ENCODE measurements at places on chromosomes 5 and 9. TPM values are rescaled to one million over a fixed set of nuclear protein-coding genes. Genes with fewer than 3 reads are reported as not detected.

DNA sequence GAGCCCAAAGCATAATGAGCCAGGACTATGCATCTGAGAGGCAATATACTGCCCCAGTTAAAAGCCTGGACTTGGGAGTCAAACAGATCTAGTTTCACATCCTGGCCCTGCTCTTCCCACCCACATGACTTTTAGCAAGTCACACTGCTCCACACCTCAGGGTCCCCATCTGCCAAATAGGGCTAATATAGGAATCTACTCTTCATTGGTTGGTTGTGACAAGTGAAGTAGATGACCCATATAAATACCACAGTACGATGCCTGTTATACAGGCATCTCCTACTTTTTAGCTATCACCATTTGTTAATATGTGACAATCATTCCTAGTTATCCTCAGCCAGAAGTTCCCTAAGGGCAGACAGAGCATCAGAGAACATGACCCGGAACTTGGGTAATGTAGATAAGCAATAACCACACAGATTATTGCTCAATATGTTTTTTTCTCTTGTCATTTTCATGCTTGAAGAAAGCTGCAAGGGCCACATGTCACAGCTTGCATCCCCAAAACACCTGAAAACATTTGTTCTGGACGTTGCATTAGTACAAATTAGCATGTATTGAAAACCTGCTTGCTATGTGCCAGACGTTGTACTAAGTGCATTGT lies 20.4 kb downstream of the ADAM19 start:
- no peak for DNase-seq

SPATA31A3 gene
- total RNA-seq: 0.35 TPM

DNA sequence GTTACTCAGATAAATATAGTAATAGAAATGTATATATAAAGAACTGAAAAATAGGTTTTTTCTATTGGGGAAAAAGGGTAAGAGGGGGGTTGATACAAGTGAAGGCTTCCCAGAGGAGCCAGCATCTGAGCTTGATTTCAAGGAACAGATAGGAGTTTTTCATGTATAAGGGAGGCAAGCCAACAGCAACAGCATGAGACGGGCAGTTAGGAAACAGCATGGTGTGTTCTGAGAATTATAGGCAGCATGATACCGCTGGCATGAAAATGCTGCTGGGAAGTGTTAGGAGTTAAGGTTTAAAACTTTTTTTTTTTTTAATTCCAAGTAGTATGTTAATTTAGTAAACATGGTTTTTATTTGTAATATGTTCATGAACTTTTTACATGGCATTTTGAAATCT lies 9.7 kb downstream of the CDC37L1 start:
- no peak for DNase-seq

- peak; percentile 35 for DNase-seq
Measured at GRCh38 chr5:171907725-171908343, 98.6 kb downstream of the FBXW11 start.

DNA sequence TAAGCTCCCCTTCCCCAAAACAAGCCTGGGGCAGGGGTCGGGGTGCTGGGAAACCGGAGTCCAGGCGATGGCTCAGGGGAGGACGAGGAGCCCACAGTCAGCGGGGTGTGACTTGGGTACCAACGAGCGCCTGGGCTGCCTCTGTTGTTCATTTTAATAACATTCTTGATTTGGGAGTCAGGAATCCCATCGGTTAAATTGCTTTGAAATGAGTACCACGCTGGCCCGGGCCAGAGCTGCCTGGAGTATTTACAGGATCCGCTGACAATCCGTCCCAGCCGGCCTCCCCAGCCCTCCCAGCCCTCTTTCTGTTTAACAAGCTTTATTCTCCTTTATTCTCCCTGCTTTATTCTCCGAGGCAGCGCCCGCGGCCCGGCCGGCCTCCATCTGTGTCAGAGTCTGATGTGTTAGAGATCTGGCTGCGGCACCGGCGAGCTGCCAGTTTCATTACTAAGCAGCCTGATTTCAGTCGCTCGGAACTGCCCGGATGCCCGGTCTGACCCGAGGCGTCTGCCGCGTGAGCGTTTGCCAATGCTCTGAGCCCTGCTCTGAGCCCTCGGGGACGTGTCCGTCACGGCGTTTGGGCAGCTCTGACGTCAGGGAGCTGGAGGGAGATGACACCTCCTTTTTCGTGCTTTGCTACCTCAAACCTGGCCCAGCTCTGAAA lies 16.5 kb upstream of the QRFP start:
- DNase-seq: no peak

ADRB2 gene
- total RNA-seq: 0.26 TPM

DNA sequence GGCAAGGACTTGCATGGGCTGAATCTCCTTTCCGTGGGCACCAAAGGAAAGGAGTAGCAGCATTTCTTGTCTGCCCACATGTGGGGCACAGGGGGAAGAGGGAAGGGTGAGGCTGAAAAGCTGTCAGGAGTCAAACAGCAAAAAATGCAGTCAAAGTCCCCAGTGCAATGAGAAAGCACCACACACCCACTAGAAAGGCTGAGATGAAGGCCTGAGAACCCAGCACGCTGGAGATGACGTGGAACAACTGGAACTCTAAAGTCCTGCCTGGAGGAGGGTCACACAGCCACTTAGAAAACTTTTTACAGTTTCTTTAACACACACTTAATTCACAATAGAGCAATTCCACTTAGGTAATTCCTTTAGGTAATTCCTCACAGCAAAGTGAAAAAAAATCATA lies 94.6 kb upstream of the IGFBPL1 start:
- DNase-seq: no peak

All from H9 (cell line).